ENCODE measurements at places on chromosomes 4 and X.

- DNase-seq: no peak
Measured at GRCh38 chr4:143287572-143287923, 49.1 kb upstream of the GAB1 start.

DNA sequence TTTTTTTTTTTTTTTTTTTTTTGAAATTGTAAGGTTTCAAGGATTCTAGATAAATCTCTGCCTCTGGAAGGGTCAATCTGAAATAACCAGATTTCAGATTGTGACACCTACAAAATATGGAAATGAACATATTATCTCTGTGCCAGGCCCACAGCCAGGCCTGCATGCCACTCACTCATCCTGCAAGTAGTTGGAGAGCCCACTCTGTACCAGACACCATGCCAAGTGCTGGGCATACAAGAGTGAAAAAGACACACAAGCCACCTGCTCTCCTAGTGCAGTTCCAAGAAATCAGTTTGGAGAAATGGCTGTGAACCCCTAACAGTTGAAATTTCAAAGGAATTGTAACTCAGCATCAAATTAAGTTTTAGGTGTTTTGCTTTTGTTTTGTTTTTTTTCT, 145.9 kb upstream of the NOCT start:
- no peak for DNase-seq

GRCh38 chr4:8356856-8357255, 83.7 kb downstream of the ACOX3 start:
- no peak for DNase-seq

DNA sequence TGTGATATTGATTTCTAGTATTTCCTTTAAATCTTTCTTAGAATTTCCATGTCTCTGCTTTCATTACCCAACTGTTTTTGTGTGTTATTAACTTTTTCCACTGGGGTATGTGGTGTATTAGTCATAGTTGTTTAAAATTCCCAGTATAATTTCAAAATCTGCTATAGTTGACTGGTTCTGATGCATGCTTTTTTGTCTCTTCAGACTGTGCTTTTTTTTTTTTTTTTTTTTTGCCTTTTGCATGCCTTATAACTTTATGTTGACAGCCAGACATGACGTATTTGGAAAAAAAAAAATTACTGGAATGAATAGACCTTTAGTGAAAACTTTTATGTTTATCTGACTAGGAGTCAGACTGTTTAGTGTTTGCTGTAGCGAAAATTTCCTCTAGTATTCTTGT, 580.4 kb downstream of the ANKRD50 start:
- no peak for DNase-seq

DNA sequence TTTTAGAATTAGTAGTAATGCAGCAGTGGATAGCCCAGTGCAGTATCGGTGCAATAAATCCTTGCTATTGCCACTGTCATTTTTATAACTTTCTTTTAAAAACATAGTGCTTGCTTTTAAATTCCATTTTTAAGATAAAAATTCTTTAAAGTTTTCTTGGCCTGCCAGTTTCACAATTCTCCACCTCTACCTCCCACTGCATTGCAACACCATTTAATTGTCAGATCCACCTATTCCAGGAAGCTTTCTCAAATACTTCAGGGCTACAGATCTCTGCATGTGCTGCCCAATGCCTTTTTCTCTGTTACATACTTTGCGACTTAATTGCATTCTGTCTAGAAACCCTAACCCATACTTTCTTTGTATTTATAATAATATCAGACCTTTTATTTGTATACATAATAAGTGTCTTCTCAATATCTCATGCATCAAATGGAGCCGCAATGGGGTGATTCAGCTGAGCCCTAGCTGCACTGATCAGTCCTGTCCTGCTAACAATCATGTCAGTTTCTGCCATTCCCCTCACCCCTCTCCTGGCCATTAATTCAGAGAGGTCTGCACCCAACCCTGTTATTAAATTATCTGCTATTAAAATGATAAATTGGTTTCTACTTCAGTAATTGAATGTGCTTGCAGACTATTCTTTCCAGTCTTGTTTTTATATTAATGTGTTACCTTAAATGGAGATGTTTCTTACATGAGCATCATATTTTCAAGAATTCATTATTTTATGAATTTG, 193.1 kb downstream of the SLIT2 start:
- DNase-seq: no peak

- DNase-seq: no peak
Measured at GRCh38 chrX:11558972-11559371, 106.7 kb downstream of the ARHGAP6 start.

- DNase-seq: no peak
Measured at GRCh38 chr4:7381221-7381889, 53.4 kb downstream of the PSAPL1 start.

GRCh38 chrX:81957900-81958545, 756.1 kb downstream of the SH3BGRL start:
- DNase-seq: no peak

DNA sequence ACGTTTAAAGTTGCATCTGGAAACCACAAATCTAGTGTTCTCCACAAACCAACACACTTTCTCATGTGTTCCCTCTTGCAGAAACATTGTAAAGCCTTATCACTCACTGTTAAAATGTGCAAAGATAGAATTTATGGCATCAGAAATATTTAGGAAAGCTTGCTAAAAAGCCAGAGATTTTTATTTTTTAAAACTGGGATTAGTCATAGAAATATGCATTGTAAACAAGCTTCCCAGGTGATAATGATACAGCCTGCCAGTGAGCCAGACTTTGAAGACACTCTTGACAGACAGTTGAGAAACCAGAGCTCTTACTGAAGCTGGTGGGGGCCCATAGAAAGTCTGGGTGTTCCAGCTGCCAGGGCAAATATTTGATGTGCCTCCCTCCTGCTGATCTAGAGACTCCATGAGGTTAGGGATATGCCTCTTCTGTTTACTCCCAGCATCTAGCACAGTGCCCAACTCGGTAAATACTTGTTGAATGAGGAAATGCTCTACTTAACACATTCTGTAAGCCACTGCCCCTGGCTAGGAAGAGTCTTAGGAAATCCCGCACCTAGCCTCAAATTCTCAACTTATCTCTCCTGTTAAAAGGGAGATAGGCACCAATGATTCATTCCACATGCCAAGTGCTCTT, 179.0 kb upstream of the RASGEF1B start:
- peak; percentile 34 for DNase-seq

DNA sequence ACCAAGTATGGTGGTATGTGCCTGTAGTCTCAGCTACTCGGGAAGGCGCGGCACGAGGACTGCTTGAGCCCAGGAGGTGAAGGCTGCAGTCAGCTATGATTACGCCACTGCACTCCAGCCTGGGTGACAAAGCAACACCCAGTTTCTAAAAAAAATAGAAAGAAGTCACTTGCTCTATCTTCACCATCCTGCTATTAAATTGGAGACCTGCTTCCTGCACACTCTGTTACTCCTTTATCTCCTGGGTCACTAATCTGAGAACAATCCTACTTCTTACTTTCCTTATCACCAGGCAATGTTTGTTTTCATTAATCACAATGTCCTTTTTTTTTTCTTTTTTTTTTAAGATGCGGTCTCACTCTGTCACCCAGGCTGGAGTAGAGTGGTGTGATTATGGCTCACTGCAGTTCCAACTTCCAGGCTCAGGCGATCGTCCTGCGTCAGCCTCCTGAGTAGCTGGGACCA, 16.2 kb downstream of the PRKX start:
- DNase-seq: no peak

DNA sequence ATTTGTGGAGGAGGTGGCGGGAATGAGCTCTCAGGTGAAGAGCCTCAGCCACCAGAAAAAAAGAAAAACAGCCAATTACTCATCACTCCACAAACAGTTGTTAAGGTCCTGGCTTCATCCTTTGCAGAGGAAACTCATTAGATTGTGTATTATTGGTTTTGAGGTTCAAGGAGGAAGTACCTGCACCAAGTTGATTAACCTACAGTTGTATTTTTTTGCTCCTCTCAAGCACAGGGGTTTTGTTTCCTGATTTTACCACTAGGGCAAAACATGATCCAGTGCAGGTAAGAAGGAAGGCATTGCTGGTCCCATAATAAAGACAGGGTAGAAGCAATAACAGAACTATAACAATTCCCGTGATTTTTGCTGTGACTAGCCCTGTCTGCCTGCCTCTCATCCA, 84.0 kb upstream of the QRFPR start:
- DNase-seq: peak; percentile 19

GRCh38 chr4:4395849-4396627, 9.1 kb downstream of the NSG1 start:
- DNase-seq: no peak

DNA sequence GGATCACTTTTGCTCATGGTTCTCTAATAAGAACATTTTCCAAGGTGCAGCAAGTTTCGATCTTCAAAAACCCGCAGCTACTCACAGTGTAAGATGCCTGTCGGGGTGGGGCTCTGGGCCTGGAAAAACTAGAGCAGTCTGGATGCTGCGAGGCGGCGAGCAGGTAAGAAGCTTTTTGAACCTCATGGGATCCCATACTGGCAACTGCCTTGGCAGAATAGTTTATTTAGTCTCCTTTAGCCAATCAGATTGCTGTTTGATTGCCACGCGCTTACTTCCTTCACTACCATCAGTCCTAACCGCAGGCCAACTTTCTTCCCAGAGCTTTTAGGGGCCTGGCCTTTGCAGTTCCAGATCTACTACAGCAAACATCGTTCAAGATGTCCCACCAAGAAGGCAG, 61.3 kb upstream of the MAGEB10 start:
- no peak for DNase-seq

DNA sequence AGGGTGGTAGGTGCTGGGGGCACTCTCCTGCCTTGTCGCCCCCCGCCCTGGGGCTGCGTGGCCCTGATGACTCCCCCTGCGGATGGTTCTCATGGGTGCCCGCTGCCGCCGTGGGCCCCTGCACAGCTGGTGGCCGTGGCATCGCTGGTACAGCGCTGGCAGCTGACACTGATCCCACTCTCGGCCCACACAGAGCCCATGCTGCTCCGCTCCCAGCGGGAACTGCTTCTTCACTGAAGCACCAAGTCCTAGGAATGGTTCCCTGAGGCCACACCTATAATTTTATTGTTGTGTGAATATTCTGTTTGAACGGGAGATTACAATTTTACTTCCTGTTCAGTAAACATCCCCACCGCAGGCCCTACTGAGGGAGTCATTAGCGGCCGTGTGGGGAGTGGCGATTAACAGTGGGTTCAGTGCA, 138.6 kb upstream of the NKX1-1 start:
- no peak for DNase-seq

DNA sequence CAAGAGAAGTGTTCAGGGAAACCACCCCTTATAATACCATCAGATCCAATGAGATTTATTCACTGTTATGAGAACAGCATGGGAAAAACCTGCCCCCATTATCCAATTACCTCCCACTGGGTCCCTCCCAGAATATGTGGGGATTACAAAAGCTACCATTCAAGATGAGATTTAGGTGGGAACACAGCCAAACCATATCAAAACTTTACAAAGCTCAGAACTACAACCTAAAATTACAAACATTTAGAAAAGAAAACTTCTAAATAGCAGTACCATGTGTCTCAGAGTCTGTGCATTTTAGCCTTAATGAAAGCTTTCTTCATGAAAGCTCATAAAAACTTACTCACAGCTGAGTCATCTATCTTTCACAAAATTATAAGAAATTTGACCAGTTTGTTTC, 1442.8 kb upstream of the PCDH7 start:
- no peak for DNase-seq

DNA sequence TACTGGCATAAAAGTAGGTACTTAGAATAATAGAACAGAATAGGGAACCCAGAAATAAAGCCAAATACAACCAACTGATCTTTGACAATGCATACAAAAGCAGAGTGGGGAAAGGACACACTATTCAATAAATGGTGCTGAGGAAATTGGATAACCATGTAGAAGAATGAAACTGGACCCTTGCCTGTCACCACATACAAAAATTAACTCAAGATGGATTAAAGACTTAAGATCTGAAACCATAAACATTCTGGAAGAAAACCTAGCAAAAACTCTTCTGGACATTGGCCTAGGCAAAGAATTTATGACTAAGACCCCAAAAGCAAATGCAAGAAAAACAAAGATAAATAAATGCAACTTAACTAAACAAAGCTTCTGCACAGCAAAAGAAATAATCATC, 45.6 kb downstream of the ARFIP1 start:
- no peak for DNase-seq

GRCh38 chr4:148445071-148445859, 3.1 kb upstream of the NR3C2 start:
- DNase-seq: no peak

DNA sequence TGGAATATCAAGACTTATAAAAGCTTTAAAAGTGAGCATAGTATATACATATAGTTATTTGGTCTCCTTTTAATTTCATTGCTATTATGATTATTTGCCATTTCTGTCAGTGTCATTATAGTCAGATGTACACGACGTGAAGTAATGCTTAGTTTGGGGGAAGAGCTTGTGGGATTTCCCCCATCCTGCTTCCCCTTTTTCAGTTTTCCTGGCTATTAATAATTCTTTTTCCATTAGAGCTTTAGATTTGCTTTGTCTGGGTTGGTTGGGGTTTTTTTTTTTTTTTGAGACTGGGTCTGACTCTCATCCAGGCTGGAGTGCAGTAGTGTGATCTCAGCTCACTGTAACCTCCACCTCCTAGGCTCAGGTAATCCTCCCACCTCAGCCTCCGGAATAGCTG, 5.4 kb downstream of the ABCE1 start:
- no peak for DNase-seq

DNA sequence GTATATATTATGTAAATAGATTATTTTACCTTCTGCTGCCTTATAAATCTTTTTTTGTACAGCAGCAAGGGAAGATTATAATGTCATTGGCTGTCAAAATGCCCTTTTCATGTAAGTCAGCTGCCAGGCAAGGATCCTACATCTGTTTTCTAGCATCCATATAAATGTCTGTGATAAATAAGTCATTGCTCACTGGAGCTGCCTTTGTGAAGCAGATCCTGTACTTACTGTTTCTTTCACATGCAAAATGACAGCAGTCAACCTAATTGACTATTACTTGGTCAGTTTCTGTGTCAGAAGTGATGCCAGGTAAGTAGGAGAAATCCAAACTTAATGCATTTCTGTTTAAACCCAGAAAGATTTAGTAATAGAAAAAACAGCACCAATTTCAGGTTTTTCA, 620.7 kb downstream of the RPA4 start:
- DNase-seq: no peak

- DNase-seq: no peak
Measured at GRCh38 chrX:127908384-127908783, 143.8 kb downstream of the ACTRT1 start.

GRCh38 chr4:22485737-22486136, 30.1 kb downstream of the ADGRA3 start:
- peak; percentile 15 for DNase-seq

DNA sequence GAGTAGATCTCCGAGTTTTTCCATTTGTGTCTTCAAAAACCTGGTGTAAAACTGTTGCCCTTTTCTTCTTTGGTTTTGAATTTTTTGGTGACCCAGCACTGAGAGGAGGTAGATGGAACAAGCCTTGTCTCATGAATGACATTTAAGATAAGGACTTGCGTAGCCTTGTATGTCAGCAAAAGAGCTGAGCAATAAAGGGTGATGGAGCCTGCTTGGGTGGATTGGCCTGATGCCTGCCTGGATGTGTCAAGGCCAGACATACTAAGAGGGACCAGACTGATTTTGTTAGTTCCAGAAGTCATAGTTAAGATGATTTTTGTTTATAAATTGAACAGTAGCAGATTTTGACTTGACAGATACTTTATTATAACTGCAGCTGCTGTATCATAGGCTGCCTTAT, 134.9 kb downstream of the POLA1 start:
- DNase-seq: no peak

- DNase-seq: no peak
Measured at GRCh38 chr4:54937501-54937900, 187.9 kb downstream of the KDR start.

GRCh38 chr4:121462660-121463261, 81.9 kb upstream of the QRFPR start:
- DNase-seq: peak; percentile 50

Measured in kidney glomerular epithelial cell (primary cell).